HFFc6 (cell line): ENCODE measurements at places on chromosomes 1 and 21. TPM values are rescaled to one million over a fixed set of nuclear protein-coding genes. Genes with fewer than 3 reads are reported as not detected.

DNA sequence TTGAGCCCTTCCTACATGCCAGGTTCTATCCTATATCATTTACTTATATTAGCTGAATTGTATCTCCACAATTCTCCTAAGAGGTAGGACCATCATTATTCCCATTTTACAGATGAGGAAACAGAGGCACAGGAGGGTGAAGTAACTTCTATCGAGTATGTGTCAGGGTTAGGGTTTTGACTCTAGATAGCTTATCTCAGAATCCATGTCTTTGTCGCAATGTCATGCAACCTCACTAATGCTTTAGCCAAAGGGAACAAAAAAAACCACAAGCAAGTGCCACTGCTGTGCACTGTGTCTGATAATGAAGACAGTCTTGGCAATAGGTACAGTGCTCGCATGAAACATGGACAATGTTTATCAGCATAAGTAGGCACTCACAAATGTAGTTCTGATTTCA, 95.4 kb upstream of the CLDN14 start:
- no peak overlapping the region for H3K4me3 ChIP-seq
- no peaks in the 10 kb centered on the region for H3K4me1 ChIP-seq
- peaks cover 46% of the 10 kb centered on the region for H3K27me3 ChIP-seq

- no peaks in the 10 kb centered on the region for H3K4me1 ChIP-seq
- H3K36me3 ChIP-seq = no peaks in the 10 kb centered on the region
- no peak overlapping the region for H3K27ac ChIP-seq
- H3K27me3 ChIP-seq = peaks cover 6% of the 10 kb centered on the region; the same call in 1 of the 2 replicates
- H3K4me3 ChIP-seq = no peak overlapping the region
Observed at GRCh38 chr1:85093644-85094043, 45.3 kb upstream of the MCOLN3 start.

DNA sequence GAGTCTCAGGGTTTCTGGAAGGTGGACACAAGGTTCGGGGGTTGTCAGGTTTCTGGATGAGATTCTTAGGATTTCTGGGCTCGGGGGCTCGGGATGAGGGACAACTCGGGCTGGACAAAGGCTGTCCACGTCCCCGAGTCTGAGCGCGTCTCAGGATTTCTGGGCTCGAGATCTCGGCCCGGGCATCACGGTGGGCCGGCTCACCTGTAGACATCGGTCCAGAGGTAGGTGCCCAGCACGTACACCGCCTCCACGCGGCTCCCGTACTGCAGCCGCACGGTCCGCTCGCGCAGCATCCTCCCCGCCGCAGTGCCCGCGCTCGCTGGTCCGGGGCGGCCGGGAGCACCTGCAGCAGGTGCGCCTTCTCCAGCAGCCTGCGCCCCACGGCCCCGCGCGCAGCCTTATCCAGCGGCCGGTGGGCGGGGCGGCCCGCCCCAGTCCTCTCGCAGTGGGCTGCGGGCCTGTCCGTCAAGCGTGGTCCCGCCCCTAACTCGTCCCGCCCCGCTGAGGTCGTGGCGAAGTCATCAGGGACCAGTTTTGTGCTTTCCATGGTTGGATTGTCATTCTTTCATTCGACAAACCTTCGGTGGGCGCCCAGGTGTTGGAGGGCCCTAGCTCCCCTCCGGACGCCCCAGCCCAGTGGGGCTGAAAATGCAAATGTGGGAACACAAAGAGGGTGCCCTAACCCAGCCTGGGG, at the start of gene PADI2:
Gene PADI2 (minus strand): TSS at position 376 of the 697 bp plus-strand sequence. CDS start 80 bp downstream, at position 296.
- DNase-seq = no peak
- H3K4me1 ChIP-seq = peaks cover 17% of the 10 kb centered on the region
- peak within 1 kb of the TSS; percentile 36 for H3K4me3 ChIP-seq
- H3K27ac ChIP-seq = no peak within 1 kb of the TSS

- no peaks in the 10 kb centered on the region for H3K4me1 ChIP-seq
- H3K27ac ChIP-seq = no peak overlapping the region
- H3K4me3 ChIP-seq = no peak overlapping the region
- no peaks in the 10 kb centered on the region for H3K36me3 ChIP-seq
- no peak for DNase-seq
- H3K27me3 ChIP-seq = no peaks in the 10 kb centered on the region
Observed at GRCh38 chr1:242349636-242350035, 174.9 kb downstream of the PLD5 start.

DNA sequence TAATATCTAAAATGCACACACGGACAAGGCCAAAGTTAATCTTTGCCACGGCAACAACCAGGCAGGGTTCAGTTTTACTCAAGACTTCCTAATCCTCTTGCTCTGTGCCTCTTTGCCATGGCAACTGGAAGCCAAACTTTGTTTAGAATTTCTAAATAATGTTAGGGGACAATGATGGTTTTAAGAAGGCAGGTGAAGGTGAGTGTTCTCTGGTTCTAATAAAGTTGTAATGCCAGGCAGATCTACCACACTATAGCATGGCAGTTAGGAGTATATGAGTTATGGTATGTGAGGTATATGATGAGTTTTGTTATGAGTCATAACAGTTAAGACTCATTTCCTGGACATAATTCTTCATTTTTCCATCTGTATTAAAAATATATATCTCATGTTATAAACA, 2.7 kb downstream of the PTPRC start:
- H3K27me3 ChIP-seq = no peaks in the 10 kb centered on the region
- no peaks in the 10 kb centered on the region for H3K36me3 ChIP-seq
- H3K4me3 ChIP-seq = no peak overlapping the region
- no peak for DNase-seq

DNA sequence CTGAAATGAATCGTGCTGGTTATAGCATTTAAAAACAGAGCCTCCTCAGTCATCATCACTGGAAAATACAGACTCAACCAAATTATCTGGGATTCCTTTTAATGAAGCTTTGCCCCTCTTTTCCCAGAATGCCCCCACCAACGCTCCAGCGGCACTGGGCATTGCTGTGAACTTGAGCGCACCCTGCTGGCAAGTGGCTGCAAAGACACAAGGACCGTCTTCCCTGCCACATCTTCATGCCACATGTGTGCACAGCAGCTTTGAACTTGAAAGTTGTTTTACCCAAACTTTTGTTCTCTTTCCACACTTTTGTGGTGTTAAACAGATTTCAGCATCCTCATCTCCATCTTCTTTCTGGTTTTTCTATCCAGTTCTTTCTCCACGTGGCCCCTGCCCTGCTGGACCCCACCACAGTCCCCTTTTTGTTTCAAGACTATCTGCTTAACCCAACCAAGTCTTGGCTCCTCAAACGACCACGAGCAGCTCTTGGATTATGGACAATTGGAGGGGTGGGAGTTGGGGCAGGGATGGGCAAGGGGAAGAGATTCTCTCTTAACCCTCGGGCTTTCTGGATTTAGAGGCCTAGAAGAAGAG, 12.8 kb upstream of the LMX1A start:
- H3K27ac ChIP-seq = no peak overlapping the region
- no peaks in the 10 kb centered on the region for H3K4me1 ChIP-seq
- DNase-seq = peak; percentile 42
- H3K4me3 ChIP-seq = no peak overlapping the region
- H3K27me3 ChIP-seq = peaks cover 26% of the 10 kb centered on the region

DNA sequence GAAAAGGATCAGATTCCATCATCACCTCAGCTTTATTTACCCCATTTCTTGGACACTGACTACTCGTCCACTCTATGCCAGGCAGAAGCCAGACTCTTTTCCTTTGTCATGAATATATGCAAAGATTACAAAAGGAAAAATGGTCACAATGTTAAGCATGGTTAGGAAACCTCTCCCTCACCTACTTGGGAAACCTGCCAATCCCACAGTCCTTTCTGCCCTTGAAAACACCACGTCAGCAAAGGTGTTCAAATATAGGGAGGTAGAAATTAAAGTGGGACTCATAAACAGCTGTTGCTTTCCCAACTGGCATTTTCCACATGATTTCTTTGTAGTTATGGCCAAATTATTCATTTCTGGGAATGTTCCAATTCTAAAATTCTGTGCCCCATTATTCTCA, 16.2 kb upstream of the ATP13A2 start:
- no peak overlapping the region for H3K4me3 ChIP-seq
- no peak for DNase-seq
- no peaks in the 10 kb centered on the region for H3K27me3 ChIP-seq
- H3K27ac ChIP-seq = no peak overlapping the region
- H3K36me3 ChIP-seq = peaks cover 22% of the 10 kb centered on the region

GRCh38 chr1:160197231-160197630, 6.9 kb downstream of the CASQ1 start:
- DNase-seq = no peak
- H3K4me1 ChIP-seq = no peaks in the 10 kb centered on the region
- no peaks in the 10 kb centered on the region for H3K36me3 ChIP-seq

- H3K4me1 ChIP-seq = peaks cover 7% of the 10 kb centered on the region; the same call in 1 of the 2 replicates
- H3K27me3 ChIP-seq = peaks cover 2% of the 10 kb centered on the region
- no peak overlapping the region for H3K27ac ChIP-seq
- no peak for DNase-seq
- peaks cover 13% of the 10 kb centered on the region for H3K36me3 ChIP-seq
Observed at GRCh38 chr1:244735876-244736561, 83.1 kb downstream of the DESI2 start.

Gene ATP1A4
- total RNA-seq = not detected in 2 replicates

Gene TMEM51
- 4.7 and 6.3 TPM in 2 replicates for total RNA-seq

Gene KRTAP19-3
- total RNA-seq = not detected in 3 replicates

Gene MARK1
- total RNA-seq = not detected in 3 replicates

Gene ACKR1
- total RNA-seq = not detected in 3 replicates

Gene TSTD1
- not detected in 3 replicates for total RNA-seq

Gene ZNF648
- not detected in 2 replicates for total RNA-seq
